Right renal cortex interstitium (tissue), 3 donors: ENCODE measurements at places on chromosomes 5 and 9.

GRCh38 chr9:71758277-71758676 lies 10.0 kb downstream of the CEMIP2 start:
- DNase-seq = no peak

DNA sequence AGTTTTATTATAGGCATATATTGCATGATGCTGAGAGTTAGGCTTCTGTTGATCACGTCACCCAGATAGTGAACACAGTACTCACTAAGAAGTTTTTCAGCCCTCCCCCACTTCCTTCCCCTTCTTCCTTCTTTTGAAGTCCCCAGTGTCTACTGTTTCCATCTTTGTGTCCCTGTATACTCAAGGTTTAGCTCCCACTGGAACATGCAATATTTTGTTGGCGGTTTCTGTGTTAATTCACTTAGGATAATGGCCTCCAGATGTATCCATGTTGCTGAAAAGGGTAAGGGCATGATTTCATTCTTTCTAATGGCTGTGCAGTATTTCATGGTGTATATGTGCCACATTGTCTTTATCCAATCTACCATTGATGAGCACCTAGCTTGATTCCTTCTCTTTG lies 764.3 kb downstream of the MTRR start:
- no peak for DNase-seq

GRCh38 chr5:180467028-180467975 lies 26.9 kb upstream of the CNOT6 start:
- no peak for DNase-seq

GRCh38 chr9:136189394-136190236 lies 15.3 kb downstream of the LHX3 start:
- no peak for DNase-seq

- DNase-seq = no peak
These were observed 17.1 kb upstream of the IL6ST start for GRCh38 chr5:56011835-56012234.
